ENCODE measurements at places on chromosomes 12 and 14.

GRCh38 chr14:74965486-74966153, 10.2 kb upstream of the PGF start:
- DNase-seq: no peak

DNA sequence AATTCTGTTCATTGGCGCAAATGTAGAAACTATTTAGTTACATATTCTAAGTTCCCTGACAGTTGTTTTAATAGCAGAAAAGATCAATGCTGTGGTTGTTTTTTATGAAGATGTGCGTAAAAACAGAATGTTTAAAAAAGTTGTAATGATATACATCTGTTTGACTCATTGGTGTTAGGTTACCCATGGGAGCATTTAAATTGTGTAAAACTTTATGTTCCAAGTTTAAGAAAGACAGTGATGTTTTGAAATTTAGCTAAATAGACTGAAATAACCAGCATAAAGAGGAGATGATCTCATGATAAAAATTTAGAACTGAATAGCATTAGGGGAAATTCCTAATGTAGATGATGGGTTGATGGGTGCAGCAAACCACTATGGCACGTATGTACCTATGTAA, 3.6 kb downstream of the PELI2 start:
- no peak for DNase-seq

DNA sequence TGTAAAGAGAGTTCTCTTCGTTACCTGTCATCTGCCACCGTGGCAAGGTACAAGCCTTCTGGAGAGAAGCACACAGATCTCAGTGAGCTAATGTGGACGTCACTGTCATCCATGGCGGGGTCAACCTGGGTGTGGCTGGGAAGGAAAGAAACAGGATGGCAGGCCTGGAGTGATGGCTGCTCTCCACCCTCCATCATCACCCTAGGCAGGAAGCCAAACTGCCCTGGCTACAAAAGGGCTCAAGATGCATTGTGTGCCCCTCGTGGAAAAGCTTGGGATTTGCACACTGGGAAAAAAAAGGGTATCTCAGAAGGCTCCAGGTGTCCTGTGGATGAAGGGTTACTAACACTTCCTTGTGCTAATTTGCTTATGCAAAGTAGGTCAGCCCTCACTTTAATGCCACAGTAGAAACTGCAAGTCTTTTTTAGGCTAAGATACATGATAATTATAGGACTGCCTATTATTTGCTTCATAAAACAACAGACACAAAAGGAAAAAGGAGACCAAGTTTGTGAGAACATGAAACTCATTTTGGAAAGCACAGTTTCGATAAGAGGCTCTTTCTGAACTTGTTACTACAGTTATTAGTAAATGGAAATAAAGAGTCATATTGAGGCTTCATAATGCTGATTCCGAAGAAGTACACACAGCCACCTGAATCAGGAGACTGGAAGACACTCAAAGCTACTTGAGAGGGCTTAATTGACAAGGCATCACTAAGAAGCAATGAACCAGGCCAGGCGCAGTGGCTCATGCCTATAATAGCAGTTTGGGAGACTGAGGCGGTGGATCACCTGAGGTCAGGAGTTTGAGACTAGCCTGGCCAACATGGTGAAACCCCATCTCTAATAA, 18.9 kb downstream of the RFC5 start:
- no peak for DNase-seq

GRCh38 chr12:96083020-96083719, 47.8 kb upstream of the LTA4H start:
- no peak for DNase-seq

GRCh38 chr12:47350062-47350408, 270.3 kb upstream of the AMIGO2 start:
- DNase-seq: no peak

DNA sequence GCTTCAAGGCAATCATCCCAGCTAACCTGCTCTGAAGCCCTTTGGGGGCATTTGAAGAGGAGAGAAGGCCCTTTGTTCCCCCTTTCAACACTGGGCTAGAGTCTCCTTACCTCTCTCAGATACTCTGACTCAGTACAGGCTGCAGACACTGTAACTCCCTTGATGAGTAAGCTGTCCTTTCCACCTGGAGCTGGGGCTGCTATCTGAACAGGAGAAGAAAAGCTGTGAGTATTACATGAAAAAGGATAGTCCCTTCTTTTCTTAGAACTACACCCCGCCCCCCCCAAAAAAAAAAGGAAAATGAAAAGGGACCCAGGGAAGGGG, 186.6 kb upstream of the PLEKHG7 start:
- no peak for DNase-seq

- no peak for DNase-seq
Measured at GRCh38 chr12:25502596-25502995, 50.5 kb downstream of the LMNTD1 start.

DNA sequence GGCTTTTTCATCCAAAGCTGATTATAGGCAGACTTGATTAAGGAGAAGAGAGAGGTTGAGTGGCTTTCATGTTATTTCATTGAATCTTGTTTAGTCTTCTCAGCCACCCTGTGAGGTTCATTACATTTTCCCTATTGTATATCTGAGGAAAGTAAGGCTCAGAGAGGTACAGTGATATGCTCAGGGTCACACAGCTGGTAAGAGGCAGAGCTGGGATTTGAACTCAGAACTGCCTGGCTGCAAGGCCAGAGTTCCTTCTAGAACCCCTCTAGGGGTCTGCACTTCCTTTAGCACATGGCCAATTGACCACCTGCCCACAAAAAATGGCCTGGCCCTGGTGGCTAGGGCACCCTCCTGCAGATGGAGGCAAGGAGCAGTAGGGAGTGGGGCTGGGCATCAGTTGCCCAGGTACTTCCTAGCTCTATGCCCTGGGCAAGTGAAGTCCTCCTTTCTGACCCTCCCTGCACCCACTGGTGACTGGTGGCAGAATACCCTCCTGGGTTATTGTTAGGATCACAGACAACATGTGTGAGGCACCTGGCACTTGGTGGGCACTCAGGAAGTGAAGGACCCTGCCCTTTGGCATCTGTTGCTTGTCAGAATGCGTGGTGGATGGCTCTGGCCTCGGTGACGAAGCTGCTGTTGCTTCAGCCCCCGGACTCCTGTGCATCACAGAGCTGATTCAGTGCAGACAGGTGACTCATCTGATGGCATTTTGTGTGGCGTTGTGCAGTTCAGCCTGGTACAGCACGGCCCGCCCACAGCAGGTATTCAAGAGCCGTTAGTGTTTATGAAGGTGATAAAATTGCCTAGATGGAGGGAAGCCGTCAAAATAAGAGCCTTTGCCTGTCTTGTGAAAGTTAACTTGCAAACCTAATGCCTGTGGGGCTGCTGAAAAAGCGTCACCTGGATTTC, 115.8 kb downstream of the SLC25A47 start:
- peak; percentile 36 for DNase-seq

DNA sequence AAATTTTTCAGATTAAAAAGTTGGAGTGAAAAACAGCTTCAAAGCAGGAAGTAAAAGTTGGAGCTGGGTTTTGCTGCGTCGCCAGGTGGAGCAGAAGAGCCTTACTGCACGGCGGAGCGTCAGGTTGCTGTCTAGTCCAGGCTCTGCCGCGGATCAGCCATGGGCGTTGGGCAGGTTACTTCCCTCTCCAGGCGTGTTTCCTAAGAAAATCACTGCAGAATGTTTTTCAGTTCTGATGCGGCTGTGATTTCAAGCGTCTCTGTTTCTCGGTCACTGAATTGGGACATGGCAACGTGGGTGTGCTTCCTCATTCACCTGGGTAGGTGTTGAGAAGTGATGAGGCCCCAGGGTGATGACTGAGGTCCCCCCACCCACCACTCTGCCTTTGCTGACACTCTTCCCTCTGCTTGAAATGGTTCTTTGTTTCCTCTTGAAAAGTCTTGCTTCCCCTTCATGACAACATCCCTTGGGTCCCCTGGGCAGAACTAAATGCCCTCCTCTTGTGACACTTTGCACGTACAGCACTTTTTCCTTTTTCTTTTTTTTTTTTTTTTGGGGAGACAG, 7.6 kb downstream of the EVL start:
- no peak for DNase-seq

GRCh38 chr12:642633-643474, 20.4 kb downstream of the NINJ2 start:
- peak; percentile 89 for DNase-seq

GRCh38 chr12:77070800-77071449, 5.6 kb upstream of the E2F7 start:
- DNase-seq: no peak

GRCh38 chr12:70724444-70724843, 87.2 kb upstream of the PTPRB start:
- DNase-seq: no peak

- no peak for DNase-seq
Measured at GRCh38 chr12:2561367-2561766, 233.4 kb upstream of the FKBP4 start.

GRCh38 chr14:29123017-29123416, 356.4 kb downstream of the FOXG1 start:
- no peak for DNase-seq

DNA sequence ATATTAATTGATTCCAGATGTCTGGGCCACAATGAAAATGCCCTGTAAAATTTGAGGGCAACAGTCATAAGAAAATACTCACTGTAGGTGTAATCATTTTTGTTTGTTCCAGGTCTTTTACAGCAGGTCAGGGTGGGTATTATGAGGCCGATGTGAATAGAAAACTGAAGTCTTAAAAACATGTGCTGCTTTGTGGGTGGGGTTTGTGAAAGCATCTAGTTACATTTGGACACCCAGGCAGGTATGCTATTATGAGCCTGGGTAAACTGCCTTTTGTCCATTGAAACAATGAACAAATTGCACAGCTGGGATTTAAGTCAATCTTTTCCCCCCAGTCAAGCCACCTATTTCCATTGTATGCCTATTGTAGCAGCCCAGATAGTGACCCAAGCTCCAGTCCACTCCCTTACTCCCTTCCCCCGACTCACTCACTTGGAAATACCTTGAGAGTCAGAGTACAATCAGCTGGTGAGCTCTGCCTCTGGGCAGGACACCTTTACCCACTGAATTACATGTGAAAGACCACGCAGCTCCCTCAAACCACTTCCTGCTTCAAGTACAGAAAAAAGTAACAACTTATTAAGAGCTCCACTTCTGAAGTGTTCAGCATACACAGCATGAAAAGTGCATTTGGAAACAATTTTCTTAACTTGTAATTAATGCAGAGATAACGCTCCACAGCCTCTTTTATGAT, 1.8 kb downstream of the IGF1 start:
- DNase-seq: no peak

- no peak for DNase-seq
Measured at GRCh38 chr14:22341049-22341448, 248.0 kb downstream of the DAD1 start.

DNA sequence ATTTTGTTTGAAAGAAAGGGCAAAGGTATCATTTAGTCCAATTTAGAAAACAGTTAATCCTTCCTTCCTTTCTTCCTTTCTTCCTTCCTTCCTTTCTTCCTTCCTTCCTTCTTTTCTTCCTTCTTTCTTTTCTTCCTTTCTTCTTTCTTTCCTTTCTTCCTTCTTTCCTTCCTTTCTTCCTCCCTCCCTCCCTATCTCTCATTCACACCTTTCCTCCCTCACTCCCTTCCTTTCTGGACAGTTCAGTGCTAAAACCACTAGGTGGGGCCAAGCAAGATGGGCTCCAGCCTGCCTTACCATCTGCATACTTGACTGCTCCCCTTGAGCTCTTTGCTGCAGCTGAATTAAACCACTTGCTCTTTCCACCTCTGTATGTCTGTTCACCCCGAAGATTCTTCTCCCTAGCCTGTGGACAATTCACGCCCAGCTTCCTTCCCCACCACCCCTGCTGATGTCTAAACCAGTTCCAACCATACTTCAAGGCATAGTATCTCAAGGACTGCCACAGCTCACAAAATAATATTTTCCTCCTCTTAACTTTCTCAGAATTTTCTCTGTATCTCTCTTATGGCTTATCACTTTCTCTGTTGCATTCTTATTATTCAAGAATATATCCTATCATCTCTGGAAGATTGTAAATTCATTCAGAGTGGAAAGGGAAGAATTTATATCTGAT, 78.0 kb downstream of the DBX2 start:
- peak; percentile 58 for DNase-seq

DNA sequence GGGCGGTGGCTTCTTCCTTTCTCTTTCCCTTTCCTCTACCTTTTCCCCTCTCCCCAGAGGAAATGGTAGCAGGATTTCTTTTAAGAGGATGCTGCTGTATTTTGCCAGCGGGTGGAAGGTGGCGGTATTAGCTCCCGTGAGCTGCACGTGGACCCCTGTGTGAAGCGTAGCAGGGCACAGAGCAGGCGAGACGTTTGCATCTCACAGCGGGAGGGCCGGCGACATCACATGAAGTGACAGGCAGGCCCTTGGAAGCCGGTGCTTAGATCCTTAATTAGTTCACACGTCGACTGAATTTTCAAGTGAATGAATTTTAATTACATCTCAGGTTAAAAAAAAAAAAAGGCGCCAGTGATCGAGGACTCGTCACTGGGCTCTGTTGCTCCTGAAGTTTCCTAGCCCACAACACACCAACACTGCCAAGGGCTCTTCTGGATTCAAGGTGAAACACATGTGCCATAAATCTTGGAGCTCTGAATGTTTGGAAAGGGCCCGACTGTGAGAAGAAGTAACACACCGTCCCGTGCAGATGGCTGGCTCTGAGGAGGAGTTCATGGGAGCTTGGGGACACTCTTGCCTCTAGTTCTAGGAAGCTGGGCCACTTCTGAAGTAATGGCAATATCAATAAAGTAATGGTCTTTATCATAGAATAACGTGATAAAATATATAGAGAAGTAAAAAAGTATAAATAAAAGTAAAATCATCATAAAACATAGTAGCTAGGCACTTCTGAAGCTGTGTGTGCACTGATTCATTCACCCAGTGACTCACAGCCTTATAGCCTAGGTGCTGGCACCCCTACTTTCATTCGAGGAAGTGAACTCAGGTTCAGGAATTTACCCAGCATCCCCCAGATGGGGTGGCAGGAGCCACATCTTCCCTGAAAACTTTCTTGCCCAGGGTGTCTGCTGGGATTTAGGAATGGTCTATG, 75.3 kb downstream of the AACS start:
- no peak for DNase-seq

- no peak for DNase-seq
Measured at GRCh38 chr14:70947739-70948138, 40.5 kb downstream of the PCNX1 start.

- DNase-seq: no peak
Measured at GRCh38 chr14:87994974-87995373, 2.0 kb upstream of the GALC start.

DNA sequence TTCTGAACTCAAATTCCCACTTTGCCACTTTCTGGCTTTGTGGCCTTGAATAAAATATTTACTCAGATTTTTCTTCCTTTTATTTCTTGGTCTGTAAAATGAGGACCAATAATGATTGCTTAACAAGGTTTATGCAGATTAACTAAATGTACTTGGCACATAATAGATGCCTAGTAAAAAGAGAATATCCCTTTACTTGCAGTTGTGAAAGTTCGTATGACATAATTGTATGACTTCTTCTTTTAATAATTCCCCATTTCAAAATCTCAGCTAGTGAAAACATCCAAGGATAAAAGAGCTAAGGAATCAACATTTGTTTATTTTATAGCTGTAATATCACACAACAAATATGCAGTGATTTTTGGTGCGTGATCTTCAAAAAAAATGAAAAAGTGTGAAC, 215.6 kb upstream of the ATP2B1 start:
- no peak for DNase-seq

- no peak for DNase-seq
Measured at GRCh38 chr14:55711175-55711811, 131.3 kb downstream of the KTN1 start.

- no peak for DNase-seq
Measured at GRCh38 chr14:91383439-91383838, 34.2 kb downstream of the CCDC88C start.

All from ecto neural progenitor cell (in vitro differentiated cells).